Activated CD4-positive, alpha-beta T cell treated with anti-CD3 and anti-CD28 coated beads for 24 hours (primary cell): ENCODE measurements at places on chromosomes 16 and 17.

DNA sequence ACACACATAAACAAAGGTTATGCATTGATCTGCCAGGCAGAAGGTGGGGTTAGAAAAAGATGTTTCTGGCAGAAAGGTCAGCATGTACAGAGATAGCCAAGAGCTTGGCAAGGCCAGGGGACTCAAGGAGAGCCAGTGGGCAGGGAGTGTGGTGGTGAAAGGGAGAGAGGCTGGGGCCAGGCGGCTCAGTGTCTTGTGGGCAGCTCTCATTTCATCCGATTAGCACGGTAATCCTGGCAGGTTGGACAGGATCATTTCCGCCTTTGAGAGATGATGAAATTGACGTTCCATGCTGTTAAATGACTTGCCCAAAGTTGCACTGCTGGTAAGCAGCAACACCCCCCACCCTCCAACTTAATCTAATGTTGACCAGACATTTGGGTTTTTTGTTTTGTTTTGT is 3.6 kb downstream of the CHD9 start:
- DNase-seq: no peak

- DNase-seq: no peak
Observed at GRCh38 chr17:1087381-1088241, 90.7 kb downstream of the TIMM22 start.

- no peak for DNase-seq
Observed at GRCh38 chr16:78474762-78475161, 375.3 kb downstream of the WWOX start.

- DNase-seq: peak; percentile 3
Observed at GRCh38 chr17:60305141-60305540, 86.8 kb downstream of the USP32 start.

GRCh38 chr16:19696328-19696727 is 21.7 kb downstream of the KNOP1 start:
- peak; percentile 20 for DNase-seq
